ENCODE measurements at places on chromosomes 11 and 22.

- no peak for DNase-seq
Observed at GRCh38 chr11:119623682-119624081, 105.3 kb downstream of the NECTIN1 start.

- DNase-seq: no peak
Observed at GRCh38 chr11:67820081-67820480, 145.7 kb upstream of the ALDH3B2 start.

- DNase-seq: no peak
Observed at GRCh38 chr11:86969258-86969657, 14.1 kb upstream of the FZD4 start.

DNA sequence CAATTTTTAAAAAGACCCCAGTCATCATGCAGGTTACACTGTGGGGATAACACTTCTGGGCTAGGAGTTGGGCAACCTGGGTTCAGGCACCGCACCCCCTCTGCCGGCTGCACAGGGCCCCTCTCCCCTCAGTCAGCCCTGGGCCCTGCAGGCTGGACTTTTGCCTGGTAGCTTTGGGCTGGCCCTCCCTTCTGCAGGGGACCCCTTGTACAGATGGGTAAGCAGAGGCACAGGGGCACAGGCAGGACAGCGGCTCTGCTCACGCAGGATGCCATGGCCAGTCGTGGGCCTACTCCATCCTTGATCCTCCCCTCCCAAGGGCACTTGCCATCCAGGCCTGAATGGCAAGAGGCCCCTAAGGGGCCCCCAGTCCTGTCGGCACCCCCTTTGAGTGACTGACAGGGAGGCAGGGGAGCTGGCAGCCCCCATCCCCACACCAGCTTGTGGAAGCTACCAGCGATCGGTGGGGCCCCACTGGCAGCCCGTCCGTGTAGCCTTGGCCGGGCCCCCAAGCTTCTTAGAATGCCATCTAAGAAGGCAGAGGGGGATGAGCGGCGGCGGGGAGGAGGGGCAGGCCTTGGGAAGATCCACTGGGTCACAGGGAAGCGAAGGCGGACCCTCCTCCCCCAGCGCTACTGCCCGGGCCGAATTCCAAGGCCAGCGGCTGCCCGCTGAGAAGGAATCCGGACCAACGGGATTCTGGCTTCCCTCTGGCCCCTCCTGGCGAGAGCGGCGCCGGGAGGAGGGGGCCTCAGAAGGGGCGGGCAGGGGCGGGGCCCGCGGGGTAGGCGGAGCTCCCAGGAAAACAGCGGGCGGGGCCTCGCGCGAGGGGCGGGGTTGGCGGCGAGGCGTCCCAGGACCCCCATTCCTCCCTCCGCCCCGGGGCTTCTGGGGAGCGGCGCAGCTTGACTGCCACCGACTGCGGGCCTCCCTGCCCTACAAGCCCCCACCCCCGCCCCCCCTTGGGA, 6.8 kb upstream of the CHKA start:
- DNase-seq: peak; percentile 18

- DNase-seq: no peak
Observed at GRCh38 chr22:30371981-30372380, 15.2 kb downstream of the CCDC157 start.

GRCh38 chr22:37472418-37473006, 13.7 kb downstream of the MFNG start:
- DNase-seq: no peak

DNA sequence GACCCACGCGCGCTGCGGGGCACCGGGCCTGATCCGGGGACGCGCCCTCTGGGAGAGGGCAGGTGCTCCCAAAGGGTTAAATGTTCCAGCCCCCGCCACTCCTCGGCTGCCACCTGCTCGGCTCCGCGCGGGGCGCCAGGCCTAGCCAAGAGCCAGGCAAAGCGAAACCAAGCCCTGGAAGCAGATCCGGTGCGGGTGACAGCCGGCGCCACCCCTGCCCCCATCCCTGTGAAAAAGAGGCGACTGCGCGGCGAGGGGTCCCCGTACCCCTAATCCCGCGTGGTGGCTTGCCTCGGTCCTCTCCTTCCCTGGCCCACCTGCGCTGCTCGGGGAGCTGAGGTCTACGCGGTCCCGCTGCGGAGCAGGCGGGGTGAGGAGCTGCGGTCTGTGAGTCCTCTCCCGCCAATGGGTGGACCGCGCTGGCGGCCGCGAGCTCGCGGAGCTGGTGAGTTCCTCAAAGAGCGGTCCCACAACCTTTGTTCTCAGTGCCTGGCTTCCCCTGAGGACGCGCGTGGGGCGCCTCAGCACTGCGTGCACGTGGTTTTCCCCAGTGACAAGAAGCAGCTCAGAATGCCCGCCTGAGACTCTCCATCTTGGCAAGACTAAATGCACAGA, at the start of gene ME3:
ME3 (minus strand) TSS at position 610 of the 615 bp plus-strand sequence.
- DNase-seq: no peak

- DNase-seq: no peak
Observed at GRCh38 chr11:28318871-28319270, 210.7 kb downstream of the METTL15 start.

DNA sequence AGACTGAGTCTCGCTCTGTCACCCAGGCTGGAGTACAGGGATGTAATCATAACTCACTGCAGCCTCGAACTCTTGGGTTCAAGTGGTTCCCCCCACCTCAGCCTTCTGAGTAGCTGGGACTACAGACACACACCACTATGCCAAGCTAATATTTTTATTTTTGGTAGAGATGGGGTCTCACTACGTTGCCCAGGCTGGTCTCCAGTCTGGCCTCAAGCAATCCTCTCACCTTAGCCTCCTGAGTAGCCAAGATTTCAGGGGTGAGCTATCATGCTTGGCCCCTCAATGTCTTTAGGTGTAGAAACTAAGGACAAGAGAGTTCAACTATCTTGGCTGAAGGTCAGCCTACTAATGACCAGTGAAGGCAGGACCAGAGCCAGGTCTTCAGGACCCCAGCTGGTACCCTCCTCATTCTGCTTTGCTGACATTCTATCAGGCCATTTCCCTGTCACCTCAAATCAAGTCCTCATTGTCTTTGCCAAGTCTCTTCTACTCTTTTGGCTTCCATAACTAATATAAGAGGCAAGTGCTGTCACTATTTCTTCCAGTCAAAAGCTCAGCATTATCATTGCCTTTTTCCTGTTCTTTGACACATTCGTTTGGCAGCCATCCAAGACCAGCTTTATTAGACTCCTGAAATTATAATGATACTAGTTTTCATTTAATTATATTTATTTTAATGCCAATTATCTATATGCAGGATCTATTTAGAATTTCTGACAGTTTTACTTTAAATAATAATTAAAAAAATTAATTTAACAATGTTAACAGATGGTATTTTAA, 264.2 kb upstream of the PITPNB start:
- DNase-seq: no peak

GRCh38 chr11:44519989-44520737, 45.3 kb upstream of the CD82 start:
- no peak for DNase-seq

- DNase-seq: no peak
Observed at GRCh38 chr11:15843309-15843872, 513.0 kb downstream of the SOX6 start.

All from non-pigmented ciliary epithelial cell (primary cell).